ENCODE measurements at places on chromosomes 2 and 18.

DNA sequence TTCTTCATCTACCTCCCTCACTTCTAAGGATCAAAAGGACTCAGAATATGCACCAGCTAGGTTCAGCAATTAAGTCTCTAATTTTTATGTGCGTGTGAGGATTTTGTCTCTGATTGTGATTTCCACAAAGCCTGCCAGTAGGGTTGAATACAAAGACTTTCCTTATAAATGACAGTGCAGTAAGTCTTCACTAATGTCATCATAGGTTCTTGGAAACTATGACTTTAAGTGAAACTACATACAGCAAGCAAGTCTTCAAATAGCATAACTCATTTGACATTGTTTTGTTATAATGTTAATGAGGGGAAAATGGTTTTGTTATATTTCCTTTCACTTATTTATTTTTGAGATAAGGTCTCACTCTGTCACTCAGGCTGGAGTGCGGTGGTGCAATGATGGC, 526.3 kb upstream of the DCC start:
- no peak for DNase-seq

GRCh38 chr18:26386441-26386840, 160.2 kb downstream of the TAF4B start:
- no peak for DNase-seq

GRCh38 chr2:119063177-119063576, 95.4 kb downstream of the C1QL2 start:
- DNase-seq, result no peak

DNA sequence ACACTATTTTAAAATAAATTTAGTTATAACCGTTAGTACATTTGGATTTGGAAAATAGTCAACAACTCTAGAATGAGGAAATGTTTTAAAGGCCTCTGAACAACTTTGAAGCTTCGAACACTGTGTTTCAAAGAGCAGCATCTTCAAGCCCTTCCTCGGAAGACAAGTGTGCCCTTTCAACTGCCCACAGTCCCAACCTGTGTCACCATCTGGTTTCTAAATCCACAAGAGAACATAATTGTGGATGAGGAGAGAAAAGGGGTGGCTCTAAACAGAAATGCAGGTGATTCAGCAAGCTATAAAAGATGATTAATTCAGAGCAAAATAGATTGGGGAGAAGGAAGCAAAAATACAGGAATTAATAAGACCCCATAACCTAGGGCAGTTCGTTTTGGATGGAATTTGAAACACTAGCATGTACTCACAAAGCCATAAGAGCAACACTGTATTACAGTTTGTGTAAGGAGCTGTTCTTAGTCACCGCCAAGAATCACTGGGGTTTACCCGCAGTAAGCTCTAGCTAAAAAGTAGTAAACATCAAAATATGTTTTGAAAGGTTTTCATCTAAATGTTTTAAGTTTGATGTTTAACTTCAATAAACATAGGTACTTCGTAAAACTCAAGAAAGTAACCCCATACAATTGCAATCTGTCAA, 160.7 kb downstream of the EIPR1 start:
- no peak for DNase-seq

- no peak for DNase-seq
Measured at GRCh38 chr2:48529676-48530032, 300 bp upstream of the STON1 start.

- no peak for DNase-seq
Measured at GRCh38 chr2:21013043-21013816, 30.6 kb downstream of the APOB start.
